NCI-H187 (cell line): ENCODE measurements at places on chromosomes 12 and 14.

DNA sequence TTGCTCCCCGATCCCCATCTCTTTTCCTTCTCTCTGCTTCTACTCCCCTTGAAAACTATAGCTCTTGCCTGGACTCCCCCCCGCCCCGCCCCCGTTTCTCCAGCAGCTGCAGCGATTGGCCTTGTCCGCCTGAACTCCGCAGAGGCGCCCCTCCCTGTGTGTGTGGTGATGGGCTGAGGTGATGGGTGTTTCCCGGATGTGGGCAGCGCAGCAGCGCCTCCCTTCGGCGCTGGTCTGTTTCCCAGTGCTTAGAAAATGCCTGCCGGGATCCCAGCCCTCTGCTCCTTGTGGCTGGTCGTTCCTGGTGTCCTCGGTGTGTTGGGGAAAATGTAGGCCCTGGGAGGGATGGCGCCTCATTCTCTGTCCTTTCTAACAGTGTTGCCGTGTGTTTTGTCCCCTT lies 43.3 kb downstream of the GALNT8 start:
- DNase-seq = peak; percentile 78

DNA sequence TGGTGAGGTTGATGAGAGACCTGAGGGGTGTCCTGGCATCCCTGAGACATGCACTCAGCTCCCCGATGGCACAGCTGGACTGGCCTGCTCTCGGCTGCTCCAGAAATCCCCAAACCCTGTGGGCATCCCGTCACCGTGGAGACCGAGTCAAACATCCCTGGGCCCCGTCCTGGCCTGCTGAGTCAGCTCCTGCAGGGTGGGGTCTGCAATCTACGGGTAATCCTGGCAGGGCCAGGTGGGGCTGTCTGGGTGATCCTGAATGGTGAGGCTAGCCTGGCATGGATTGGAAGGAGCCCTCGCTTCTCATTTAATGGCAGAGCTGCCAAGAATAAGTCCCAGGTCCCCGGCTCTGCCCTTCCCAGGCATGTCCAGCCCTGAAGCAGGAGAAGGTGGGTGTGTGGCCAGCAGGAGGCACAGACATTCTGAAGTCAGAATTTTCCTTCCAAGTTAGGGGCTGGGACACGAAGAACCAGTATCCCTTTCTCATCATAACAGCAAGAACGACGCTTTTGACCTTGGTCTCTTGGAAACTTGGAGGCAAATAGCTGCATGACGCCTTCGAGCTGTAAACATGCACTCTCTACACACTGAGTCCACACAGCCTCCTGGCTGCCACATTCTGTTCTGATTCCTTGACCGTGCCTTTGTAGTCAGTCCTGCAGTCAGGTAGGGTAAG lies 17.7 kb upstream of the SERPINA4 start:
- no peak for DNase-seq

DNA sequence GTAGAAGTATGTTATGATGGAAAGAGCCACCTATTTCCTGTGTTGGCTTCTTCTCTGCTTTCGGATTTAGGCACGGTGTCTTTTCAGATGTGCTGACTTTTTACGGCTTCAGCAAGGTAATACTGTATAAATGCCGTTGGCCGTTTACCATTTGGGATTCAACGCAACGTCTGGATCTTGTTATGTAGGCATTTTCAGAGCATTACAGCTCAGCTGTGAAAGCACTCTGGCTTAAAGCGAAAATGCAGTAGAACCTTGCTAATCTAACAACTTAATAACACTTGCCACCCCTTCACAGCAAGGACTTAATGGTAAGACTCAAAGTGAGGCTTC lies 229.9 kb downstream of the EFCAB11 start:
- no peak for DNase-seq

DNA sequence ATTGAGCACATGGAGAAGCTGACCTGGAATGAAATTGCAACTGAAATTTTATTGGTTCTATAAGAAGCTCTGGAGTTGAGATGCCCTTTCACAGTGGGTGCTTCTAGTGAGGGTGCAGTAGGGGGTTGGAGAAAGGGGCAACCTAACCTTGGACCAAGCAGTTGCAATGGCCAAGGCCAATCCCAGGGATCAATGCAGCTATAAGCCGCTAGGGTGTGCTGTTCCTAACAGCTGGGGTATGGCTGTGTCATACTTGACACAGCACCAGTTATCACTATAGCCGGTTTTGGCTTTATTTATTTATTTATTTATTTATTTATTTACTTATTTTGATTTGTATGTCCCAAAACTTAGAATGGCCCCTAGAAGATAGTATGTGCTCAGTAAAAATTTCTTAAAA lies 505.9 kb downstream of the FLRT2 start:
- no peak for DNase-seq

DNA sequence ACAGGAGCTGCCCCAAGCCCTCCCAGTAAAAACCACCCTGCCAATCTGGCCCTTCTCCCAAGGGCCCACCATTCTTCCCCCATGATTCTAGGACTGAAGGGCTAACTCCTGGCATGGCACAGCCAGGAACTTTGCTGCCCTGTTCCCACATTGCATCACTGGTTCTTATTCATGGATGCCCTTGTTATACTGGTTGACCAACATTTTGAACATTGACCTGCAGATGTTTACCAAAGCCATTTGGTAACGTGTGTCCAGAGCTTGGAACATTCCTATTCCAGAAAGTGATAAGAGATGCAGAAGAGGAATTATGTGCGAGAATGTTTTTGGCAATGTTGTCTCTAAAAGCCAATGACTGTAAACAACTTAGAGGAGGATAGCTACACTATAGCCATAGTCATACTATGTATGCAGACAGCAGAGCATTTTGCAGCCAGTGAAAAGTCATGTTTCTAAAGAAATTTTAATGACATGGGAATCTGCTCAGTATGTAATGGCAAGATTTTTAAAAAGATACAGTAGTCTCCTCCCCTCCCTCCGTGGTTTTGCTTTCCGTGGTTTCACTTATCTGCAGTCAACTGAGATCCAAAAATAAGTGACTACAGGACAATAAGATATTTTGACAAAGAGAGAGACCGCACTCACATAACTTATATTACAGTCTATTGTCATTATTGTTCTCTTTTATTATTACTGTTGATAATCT lies 108.8 kb downstream of the DAAM1 start:
- DNase-seq = no peak

DNA sequence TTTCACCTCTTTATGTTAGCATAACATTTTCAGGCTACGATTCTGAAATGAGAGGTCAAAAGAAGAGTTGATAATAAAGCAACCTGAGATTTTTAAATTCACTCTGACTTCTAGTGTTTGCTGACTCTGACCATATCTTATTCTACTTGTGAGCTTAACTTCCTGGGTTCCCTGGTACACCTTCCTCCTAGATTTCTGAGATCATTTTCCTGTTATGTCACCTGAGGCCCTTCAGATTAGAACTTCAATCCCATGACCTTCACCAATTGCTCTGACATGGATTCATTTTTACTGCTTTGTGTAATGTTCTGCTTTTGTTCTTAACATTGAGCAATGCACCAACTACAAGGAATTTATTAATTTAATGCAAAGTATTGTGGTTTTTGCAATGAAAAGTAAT lies 542.9 kb upstream of the FLRT2 start:
- no peak for DNase-seq

- DNase-seq = no peak
Measured at GRCh38 chr14:71675126-71675899, 256.9 kb upstream of the RGS6 start.

DNA sequence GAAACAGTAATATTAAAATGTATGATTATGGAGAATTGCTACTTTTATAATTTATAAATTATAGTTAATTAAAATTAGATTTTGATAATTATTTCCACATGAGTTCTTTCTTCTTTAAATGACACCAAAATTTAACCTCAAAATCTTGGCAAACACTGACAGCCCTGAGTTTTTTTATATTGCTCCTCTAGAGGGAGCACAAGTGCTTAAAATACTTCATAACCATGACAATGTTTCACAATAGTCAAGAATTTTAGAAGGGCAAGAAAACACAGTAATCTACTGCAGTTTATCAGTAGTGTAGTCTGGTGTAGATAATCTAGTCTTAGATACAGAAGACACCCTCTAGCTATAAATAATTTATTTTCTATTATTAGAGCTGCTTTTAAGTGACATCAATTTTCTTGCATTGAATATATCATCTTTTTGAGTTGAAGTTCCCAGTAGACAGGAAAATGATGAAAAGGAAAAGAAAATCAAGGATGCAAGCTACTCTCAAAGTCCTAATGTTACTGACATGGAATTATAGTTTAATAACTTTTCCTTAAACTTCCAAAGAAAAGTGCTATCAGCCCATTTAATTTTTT lies 14.3 kb upstream of the PTGER2 start:
- DNase-seq = no peak

DNA sequence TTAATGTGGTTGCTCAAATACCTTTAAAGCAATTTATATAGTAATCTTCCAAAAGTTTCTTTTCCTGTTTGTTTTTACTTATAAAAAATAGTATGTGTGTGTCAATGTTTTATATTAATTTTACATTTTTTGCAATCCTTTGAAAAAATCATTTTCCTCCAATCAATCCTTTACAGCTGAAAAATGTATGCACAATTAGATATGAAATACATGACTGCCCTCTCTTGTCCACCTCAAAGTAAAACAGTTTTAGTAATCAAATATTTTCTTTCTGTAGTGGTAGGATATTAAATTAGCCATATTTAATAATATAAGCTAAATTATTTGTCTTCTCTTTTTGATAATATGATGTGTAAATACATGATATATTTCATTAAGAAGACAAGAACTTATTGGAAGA lies 269.9 kb downstream of the ADAMTS20 start:
- DNase-seq = no peak

DNA sequence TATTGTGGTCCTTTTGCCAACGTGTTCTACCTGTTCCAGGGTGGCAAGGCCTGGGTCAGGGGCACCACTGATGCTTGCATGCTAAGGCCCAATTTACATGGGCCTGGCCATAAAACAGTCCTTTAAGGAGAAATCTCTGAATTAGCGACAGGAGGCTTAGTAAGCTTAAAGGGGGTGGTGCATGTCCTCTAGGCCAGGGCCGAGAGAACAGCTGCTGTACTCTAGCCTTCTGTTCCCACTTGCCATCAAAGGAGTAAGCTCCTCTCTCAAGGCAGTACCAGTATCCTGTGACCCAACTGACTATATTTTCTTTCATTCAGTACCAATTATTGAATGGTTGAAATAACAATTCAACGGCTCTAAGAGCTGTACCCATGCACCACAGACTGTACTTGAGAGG lies 67.7 kb upstream of the ZDHHC17 start:
- DNase-seq = no peak

GRCh38 chr14:54631016-54631415 lies 64.1 kb downstream of the SAMD4A start:
- DNase-seq = no peak

DNA sequence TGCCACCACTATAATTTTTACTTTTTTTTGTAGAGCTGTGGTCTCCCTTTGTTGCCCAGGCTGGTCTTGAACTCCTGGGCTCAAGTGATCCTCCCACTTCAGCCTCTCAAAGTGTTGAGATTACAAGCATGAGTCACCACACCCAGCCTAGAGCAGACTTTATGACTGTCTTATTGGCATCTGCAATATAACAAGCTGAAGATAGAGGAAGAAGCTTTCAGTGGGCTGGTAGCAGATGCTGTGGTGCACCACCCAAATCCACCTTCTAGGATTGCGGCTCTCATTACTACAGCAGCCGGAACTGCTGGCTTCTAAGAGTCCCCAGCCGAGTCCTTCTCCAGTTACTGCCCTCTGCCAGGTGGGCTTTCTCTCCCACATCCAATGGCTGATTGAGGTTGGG lies 7.6 kb upstream of the STK38L start:
- DNase-seq = no peak

DNA sequence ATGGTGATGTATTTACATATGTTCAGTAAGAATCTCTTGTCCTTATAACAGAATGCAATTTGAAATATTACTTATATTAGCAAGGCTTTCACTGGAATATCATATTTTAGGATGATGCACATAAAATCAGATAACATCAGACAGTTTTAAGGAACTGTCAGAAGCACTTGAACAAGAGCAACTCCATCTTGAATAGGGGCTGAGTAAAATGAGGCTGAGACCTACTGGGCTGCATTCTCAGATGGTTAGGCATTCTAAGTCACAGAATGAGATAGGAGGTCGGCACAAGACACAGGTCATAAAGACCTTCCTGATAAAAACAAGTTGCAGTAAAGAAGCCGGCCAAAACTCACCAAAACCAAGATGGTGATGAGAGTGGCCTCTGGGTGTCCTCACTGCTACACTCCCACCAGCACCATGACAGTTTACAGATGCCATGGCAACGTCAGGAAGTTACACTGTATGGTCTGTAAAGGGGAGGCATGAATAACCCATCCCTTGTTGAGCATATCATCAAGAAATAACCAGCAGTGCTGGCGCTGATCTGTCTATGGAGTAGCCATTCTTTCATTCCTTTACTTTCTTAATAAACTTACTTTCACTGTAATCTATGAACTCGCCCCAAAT lies 27.6 kb upstream of the ETV6 start:
- no peak for DNase-seq

DNA sequence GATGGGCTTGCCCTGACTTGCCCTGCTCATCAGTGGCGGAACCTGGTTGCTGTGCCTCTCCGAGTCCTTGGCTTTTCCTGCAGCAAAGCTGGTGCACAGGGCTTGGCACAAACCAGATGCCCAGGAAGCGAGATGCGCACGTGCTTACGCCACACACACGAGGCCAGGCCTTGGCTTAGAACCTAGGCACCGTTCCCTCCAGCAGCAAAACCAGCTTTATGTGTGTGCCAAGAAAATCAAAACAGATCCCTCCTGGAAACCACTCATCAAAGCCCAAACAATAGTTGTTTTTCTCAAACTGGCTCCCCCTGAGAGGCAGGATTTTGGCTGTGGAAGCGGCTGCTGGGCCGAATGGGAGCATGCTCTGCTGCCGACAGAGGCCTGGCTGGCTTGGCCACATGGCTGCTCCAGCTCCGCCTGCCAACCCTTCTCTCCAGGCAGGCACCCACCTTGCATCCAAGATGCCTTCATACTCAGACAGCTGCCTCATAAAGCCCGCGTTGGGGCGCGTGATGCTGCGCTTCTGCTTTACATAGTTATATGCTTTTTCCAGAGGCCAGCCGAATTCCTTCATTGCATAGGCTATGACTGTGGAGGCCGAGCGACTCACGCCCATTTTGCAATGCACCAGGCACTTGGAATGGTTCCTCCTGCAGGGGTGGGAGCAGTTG lies 58.7 kb downstream of the SSH1 start:
- no peak for DNase-seq

DNA sequence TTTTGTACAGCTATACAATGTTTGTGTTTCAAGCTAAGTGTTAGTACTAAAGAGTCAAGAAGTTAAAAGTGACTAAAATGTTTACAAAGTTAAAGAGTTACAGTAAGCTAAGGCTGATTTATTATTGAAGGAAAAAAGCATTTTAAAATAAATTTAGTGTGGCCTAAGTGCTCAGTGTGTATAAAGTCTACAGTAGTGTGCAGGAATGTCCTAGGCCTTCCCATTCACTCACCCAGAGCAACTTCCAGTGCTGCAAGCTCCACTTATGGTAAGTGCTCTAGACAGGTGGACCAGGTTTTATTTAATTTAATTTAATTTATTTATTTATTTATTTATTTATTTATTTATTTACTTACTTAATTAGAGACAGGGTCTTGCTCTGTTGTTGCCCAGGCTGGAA lies 19.6 kb downstream of the DLK1 start:
- no peak for DNase-seq

- DNase-seq = no peak
Measured at GRCh38 chr12:81758421-81759189, 545 bp downstream of the PPFIA2 start.

- peak; percentile 81 for DNase-seq
Measured at GRCh38 chr12:69123919-69124638, 115.3 kb upstream of the CPSF6 start.
